ENCODE measurements at places on chromosomes 7 and 10.
A peak's percentile ranks its signal among the peaks of the same experiment; 100 is the strongest.

- no peak for DNase-seq
These were observed 40.9 kb upstream of the ZNF32 start for GRCh38 chr10:43689618-43689954.

DNA sequence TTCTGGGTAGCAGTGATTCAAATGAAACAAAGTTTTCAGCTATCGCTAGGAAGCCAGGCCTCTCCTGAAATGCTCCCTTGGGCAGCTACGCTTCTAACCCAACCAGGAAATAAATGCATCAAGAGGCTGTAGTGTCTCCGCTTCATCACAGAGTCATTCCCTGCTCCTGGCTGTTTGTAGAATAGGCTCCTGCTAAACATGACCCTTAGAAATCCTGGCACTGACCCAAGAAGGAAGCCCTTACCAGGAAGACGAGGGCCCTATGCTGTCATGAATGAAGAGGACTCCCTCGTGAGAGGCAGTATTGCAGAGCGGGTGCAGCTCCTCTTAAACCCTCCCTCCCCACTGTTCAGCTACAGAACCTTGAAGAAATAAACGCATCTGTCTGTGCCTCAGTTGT lies 48.3 kb downstream of the NOD1 start:
- DNase-seq: no peak

DNA sequence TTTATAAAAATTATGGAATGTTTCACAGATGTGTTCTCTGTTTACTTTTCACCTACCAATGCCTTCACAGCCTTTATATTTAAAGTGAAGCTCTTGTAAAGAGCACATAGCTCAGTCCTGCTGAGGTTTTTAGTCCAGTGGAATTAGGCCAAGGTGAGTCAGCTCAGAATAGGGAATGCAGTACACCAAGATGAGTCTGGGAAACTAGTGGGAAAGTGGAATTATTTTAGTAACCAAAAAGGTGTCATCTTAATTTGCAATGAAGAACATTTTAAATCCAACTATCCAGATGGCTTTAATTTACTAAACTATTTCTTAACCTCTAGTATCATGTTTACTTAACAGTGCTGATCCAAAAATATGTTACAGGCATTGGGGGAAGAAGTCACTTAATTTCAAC lies 236.3 kb upstream of the CTBP2 start:
- DNase-seq: peak; percentile 11

- no peak for DNase-seq
These were observed 3.8 kb upstream of the NRCAM start for GRCh38 chr7:108459922-108460551.

GRCh38 chr7:18861514-18862118 lies 255.8 kb downstream of the TWIST1 start:
- DNase-seq: no peak

GRCh38 chr10:21519941-21520436 lies 5.5 kb downstream of the SKIDA1 start:
- peak; percentile 41 for DNase-seq

- DNase-seq: peak; percentile 25
These were observed 26.7 kb downstream of the ERCC6 start for GRCh38 chr10:49512121-49512809.

- DNase-seq: no peak
These were observed 124.0 kb upstream of the PRSS58 start for GRCh38 chr7:142381727-142382390.

DNA sequence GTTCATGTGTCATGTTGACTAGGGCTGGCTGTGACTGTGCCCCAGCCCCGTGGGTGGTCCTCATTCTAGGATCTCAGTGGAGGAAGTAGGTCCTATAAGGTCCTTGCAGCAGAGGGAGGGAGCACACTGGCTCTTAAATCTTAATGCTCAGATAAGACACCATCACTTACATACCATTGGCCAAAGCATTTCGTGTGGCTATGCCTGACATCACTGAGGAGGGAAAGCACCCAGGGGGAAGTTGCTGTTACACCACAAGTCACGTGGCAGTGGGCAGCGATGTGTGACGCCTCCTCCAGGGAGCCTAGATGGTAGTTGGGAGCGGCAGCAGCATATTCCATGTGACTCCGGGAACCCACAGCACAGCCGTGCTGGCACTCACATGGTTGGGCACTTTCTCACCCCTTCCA lies 224.7 kb upstream of the SH2B2 start:
- no peak for DNase-seq

- DNase-seq: no peak
These were observed 133.3 kb upstream of the LAMB4 start for GRCh38 chr7:108263425-108263824.

- no peak for DNase-seq
These were observed 685.2 kb downstream of the REEP3 start for GRCh38 chr10:64206409-64206808.

- no peak for DNase-seq
These were observed 7.2 kb upstream of the GRID1 start for GRCh38 chr10:86373828-86374227.

GRCh38 chr7:100679927-100680575 lies 6.5 kb downstream of the GNB2 start:
- DNase-seq: no peak

DNA sequence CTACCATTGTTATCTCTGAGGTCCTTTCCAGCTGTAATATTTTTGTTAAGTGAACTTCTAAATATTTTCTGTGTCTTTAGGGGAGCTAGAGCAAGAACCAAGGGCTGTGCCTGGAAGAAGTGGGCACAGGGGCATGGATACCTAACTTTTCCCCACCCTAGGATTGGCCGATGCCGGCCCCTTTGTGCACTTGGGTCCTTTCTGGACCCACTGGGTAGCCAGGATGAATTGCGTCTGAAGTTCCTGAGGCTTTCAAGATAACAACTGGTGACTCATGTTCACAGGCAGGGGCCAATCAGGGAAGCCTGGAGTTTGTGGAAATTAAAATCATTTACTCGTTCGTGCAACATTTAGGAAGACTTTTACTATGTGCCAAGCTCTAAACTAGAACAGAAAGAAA lies 758 bp downstream of the DPCD start:
- DNase-seq: no peak

DNA sequence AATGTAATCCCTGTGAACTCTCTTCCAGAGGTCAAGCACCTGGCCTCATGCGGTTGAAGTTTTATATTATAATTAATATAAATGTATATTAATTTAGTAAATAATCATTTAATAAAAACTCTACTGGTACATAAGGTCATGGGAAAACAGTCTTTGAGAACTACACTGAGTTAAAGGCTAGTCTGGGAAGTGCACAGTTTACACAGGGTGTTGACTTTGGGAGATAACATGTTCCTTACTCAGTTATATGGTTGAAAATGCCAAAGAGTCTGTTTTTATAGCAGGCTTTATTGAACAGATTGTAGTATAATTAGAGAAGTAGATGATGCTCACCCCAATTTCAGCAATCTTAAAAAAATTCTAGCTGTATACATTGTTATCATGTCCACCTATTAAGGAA lies 735.9 kb downstream of the GATA3 start:
- no peak for DNase-seq

Data from MG63 (cell line).